ENCODE measurements at places on chromosomes 1 and 21.
A peak's percentile ranks its signal among the peaks of the same experiment; 100 is the strongest.

GRCh38 chr1:156198831-156199349 lies 5.0 kb downstream of the SLC25A44 start:
- DNase-seq, result no peak

- no peak for DNase-seq
Observed at GRCh38 chr21:44598061-44598460, 2.3 kb upstream of the KRTAP10-7 start.

DNA sequence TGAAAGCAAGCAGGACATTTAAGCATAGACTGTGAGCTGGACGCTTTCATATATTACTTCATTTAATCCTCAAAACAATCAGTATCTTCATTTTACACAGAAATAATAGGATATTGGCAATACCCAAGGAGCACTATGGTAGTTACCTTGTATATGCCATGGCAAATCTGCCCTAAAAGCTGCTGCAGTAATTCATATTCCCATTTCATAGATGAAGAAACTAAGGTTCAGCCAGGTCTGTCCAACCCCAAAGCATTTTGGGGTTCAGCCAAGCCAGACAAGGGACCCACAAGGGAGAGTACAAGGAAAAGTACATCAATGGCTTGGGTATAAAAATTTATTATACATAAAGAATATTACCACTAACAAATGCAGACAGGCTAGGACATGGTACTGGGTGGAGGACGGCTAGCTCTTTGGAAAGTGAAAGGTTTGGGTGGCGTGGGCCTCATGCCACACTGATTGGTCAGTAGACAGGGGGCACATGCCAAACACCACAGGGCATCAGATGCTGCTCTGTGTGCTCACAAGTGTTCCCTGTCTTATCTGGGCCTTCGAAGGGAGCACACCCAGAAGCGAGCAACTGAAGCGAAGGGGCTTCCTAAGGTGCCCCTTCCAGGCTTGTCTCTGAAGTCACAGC lies 23.9 kb upstream of the PTAFR start:
- DNase-seq, result no peak

GRCh38 chr21:39187141-39187540 lies 3.9 kb upstream of the PSMG1 start:
- no peak for DNase-seq

DNA sequence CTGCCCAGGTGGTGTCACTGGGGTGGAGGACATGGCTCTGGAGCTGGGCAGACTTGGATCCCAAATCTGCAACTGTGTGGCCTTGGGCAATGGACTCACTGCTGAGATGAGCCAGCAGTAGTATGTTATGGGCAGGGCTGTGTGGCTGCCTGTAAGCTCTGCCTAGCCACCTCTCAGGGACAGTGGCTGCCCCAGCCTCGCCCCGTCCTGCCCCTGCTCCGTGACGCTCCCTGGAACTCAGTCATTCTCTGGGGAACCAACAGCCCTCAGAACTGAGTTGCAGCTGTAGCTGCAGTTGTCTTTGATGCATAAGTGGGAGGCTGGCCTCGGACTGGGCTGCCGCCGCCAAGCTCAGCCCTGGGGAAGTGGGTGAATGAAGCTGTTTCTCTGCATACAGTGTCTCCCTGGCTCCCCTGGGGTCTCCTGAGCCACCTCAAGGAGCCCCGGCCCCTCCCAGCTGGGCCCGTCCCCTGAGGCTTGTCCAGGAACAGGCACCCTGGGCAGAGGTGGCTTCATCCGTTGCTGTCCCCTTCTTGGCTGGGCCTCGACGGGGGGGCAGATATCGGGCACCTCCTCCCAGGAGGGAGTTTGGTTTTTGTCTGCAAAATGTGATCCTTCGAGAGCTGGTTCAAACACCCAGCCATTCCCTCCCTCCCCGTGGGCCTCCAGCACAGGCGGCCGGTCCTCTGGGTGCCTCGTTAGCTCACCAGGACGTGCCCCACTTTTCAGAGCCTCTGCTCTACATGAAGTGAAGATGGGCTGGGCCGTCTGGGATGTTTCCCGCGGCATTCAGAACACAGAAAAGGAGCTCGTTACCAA lies 26.2 kb upstream of the PLCH2 start:
- DNase-seq, result no peak

DNA sequence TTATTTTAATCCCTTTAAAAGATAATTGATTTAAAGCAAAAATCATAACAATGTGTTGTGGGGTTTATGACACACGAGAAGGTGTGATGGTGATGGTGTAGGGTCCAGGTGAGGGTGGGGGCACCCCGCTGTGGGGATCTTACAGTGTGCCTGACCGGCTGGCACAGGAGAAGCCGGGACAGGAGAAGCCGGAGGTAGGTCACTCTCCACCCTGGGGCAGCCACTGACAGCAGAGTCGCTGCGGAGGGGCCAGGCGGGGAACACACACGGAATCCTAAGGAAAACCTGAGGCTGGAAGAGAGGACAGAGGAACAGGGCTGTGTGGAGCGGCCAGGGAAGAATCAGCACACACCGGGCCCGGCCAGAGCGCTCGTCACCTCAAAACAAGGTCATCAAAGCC lies 4.3 kb upstream of the LRRC3 start:
- DNase-seq, result no peak

GRCh38 chr1:9761855-9762254 lies 61.9 kb downstream of the CLSTN1 start:
- DNase-seq, result no peak

DNA sequence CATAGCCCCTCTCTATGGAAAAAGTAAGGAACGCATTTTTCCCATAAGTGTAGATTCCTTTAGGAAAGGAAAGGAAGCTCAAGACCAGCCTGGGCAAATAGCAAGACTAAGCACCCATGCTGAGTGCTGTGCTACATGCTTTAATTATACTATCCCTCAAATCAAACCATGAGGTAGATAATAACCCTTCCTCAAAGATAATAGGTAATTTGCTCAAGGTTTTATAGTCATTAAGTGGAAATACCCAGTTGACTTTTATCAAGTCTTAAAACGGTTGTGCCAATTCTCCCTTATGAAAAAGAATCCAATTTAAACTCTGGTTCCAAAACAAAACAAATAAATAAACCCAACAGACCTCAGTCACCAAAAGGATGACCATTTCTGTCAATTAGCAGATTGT lies 3.4 kb downstream of the KIAA0319L start:
- DNase-seq, result no peak

- no peak for DNase-seq
Observed at GRCh38 chr1:22506130-22506692, 54.6 kb downstream of the ZBTB40 start.

DNA sequence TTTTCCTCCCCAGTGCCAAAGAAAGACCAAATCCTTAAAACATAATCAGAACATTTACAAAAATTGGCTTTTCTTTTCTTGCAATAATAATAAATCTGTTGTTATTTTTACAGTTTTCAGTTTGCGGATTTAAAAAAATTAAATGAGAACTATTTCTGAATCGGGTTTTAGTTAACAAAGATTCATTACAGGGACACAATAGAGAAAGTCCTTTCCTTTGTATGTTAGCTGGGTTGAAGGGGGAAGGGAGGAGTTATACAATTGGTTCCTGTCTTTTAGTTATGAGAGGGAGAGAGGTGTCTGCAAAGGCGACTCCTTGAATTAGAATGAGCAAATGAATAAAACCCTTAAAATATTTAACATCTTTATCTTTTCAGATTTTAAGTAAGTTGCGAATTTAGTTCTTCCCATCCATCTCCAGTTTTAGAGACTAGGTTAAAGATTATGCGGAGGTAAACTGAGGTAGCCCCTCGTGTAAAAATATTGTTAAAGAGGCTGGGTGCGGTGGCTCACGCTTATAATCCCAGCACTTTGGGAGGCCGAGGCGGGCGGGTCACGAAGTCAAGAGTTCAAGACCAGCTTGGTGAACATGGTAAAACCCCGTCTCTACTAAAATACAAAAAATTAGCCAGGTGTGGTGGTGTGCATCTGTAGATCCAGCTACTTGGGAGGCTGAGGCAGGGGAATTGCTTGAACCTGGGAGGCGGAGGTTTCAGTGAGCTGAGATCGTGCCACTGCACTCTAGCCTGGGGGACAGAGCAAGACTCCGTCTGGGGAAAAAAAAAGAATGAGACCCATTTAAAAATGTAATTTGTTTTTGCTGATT lies 3.9 kb downstream of the SPEN start:
- no peak for DNase-seq

DNA sequence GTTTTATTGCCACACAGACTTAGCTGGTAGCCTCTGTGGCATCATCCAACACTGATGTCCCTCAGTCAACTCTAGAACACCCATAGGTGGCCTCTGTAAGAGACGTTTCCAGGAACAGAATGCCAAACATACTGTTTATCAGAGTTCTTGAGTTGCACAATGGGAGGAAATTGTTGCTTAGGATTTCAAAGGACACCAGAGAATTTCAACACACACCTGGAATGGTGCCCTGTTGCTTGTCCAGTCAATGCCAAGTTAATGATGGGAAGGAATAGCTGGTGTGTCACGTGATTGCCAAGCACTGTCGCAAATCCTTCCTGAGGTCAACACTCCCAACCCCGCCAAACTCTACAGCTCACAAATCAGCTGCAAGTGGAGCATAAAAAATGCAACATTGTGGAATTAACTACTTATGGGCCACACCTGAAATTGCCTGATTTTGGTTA lies 28.6 kb upstream of the DUSP23 start:
- peak; percentile 8 for DNase-seq

- DNase-seq, result no peak
Observed at GRCh38 chr1:35369922-35370671, 101.6 kb downstream of the ZMYM4 start.

DNA sequence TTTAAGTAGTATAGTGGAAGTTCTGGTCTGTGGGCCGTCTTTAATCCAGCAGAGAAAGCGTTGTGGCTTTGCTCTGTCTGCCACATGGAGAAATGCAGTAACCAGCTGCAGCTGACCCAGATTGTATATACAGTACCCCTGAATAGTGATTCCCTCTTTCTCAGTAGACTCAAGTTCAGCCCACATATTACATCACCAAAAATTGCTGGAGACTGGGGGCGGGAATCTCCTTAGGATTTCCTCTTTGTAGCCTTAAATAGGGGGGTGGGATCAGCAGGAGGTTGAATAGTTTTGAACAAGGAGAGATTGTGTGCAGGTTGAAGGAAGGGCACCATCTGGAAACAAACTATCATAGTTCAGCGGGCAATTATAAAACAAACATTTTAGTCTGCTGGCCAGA lies at the start of gene ANGPTL1:
ANGPTL1 (minus strand) TSS at position 134 of the 400 bp plus-strand sequence. CDS start 5,301 bp downstream, outside the sequence.
- no peak for DNase-seq

GRCh38 chr1:179794669-179795068 lies 51.6 kb downstream of the FAM163A start:
- DNase-seq, result no peak

GRCh38 chr1:159922511-159923202 lies 2.6 kb downstream of the TAGLN2 start:
- no peak for DNase-seq

- DNase-seq, result no peak
Observed at GRCh38 chr1:44406737-44407429, 1.8 kb downstream of the RNF220 start.

GRCh38 chr1:172883387-172883791 lies 167.4 kb downstream of the TNFSF18 start:
- no peak for DNase-seq

DNA sequence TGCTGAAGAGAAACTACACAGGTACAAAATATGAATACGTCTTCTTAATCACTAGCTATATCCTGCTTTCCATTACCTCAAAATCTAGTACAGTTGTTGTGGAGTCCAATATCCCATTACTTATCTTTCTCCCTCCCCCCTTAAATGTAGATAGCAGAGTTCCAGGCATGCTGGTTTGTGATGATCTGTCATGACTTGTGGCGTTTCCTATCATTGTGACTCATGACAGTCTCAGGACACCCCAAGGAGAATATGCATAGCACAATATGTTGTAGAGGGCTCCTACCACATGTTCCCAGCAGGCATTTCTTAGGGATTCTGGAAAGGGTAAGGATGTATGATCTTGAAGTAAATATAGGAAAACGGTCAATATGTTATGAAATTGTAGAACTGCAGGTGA lies 206.9 kb downstream of the USH2A start:
- DNase-seq, result no peak

GRCh38 chr1:99465176-99465900 lies 180.6 kb upstream of the PALMD start:
- no peak for DNase-seq

DNA sequence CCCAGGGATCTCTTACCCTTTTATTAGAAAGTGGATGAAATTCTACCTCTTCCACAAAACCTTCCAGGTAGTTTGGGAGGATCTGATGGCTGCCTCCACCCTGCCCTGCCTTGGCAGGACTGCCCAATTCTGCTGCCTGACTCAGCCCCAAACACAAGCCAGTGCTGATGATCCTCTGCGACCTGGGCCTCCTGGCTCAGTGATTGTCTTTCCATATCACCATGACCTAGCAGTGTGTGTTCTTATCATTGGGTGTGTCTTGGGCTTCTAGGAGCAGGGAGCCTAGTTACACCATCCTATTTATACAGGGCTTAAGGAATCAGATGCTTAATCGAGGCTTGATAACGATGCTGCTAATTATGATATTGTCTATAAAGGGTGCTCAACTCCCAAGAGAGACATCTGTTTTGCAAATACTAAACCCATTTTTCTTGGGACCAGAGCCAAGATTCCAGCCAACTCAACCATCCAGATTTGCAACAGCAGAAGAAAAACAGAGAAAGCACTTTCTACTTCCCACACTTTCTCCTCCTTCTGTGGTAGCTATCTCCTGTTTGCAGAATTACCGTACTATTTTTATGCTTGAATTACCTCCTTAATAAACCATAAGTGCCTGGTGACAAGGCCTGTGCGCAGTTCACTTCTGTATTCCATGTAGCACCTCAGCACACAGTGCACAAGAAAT lies 36.5 kb upstream of the KIF21B start:
- DNase-seq, result no peak

GRCh38 chr1:7450838-7451237 lies 320.3 kb upstream of the VAMP3 start:
- no peak for DNase-seq

- DNase-seq, result no peak
Observed at GRCh38 chr1:40392221-40392620, 18.7 kb downstream of the SMAP2 start.
